ENCODE measurements at places on chromosomes 6 and 20.

- DNase-seq: no peak
These were observed 417.9 kb downstream of the CD109 start for GRCh38 chr6:74113901-74114300.

GRCh38 chr20:1816384-1817381, 78.5 kb upstream of the SIRPA start:
- no peak for DNase-seq

DNA sequence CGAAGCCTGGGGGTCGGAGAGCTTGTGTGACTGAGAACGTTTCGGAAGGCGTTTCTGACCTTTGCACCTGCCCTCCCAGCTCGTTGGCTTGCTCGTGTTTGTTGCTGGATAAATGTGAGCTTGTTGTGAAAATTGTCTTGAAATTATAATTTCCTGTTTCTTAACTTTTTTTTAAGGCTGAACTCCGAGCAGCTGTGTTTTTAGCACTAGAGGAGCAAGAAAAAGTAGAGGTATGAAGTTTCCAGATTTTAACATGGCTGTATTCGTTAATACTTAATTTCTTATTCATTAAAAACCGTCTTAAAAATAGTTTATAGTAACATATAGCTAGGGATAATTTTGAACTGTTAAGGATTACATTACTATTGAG, 672 bp downstream of the CEP43 start:
- DNase-seq: no peak

GRCh38 chr20:62694106-62694505, 14.5 kb upstream of the NTSR1 start:
- no peak for DNase-seq

DNA sequence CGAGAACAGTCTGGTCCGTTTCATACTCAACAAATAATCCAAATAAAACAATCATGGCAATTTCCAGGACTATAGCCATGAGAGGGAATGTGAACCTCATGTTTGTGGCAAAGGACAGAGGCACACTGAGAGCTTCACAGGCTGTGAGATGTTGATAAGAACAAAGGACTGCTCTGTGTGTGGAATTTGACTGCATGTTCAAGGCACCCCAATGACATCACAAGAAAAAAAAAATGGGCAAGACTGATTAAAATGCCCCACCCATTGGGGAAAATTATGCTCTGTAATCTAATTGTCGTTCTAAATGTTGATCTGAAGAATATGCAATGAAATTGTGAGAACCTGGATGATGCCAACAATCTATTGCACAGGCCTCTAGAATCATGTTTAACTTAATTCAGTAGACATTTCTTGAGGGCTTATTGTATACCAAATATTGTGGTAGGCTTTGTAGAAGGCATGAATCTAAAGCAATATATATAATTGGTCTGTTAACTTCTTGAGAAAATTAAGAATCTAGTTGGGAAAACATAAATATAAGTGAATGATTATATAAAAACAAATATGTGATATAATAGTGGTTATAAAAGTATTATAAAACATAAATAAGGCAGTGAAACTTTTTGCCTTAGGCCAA, at the start of gene RHAG:
TSS of gene RHAG (minus strand) at position 127 of the 637 bp plus-strand sequence. CDS start at position 100, 27 bp downstream.
- DNase-seq: no peak

DNA sequence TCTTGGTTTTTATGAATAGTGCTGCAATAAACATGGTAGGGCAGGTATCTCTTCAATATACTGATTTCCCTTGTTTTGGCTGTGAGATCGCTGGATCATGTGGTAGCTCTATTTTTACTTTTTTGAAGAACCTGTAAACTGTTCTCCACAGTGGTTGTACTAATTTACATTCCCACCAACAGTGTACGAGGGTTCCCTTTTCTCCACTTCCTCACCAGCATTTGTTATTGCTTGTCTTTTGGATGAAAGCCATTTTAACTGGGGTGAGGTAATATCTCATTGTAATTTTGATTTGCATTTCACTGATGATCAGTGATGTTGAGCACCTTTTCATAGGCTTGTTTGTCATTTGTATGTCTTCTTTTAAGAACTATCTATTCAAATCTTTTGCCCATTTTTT, 8.0 kb upstream of the ARG1 start:
- DNase-seq: no peak

DNA sequence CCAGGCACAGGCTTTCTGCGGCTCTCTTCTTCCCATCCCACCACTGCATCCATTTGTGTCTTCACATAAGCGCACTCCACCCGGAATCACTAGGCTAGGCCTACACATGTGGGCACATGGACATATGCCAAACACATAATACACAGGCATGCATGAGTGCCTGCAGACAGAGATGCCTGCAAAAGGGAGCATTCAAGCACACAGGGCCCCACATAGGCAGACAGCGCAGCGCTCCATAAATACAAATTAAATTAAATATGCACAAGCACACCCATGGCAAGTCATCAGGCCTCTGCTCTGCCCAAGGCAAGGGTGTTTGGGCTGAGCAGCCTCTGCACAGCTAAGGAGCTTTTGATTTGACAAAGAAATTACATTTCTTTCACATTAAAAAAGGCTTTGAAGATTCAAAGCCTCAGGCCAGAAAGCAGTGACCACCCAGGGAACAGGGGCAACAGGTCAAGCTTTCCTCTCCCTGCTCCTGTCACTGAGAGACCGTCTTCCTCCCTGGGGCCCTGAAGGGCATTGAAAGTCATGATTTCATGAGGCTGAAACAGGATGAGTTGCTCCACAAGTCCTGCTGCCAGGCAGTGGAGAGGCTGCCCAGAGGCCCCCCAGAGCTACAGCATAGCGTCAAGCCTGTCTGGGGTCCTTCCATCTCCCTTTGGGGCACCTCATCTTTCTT, 134.2 kb upstream of the LRFN2 start:
- DNase-seq: no peak

DNA sequence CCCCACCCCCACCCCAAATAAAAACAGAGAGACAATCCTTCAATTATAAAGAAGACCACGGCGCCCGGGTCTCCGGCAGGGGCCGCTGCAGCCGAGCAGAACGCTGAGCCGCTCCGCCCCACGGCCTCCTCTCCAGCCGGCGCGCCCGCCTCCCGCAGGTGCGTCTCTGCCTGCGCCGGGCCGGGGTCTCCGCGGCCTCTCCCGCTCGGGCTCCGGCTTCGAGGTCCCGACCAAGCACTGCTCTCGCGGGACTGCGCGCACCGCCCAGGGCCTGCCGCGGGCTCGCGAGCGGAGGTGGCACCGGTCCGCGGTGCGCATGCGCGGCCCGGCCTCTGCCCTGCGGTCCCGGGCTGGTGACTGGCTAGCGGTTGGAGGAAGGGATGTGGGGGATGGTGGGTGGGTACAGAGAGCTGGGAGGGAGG, 241 bp upstream of the SIRT5 start:
- DNase-seq: peak; percentile 91

- no peak for DNase-seq
These were observed 135.3 kb downstream of the CDH4 start for GRCh38 chr20:61387204-61387953.

- no peak for DNase-seq
These were observed 239.4 kb downstream of the DLL1 start for GRCh38 chr6:170051229-170052172.

DNA sequence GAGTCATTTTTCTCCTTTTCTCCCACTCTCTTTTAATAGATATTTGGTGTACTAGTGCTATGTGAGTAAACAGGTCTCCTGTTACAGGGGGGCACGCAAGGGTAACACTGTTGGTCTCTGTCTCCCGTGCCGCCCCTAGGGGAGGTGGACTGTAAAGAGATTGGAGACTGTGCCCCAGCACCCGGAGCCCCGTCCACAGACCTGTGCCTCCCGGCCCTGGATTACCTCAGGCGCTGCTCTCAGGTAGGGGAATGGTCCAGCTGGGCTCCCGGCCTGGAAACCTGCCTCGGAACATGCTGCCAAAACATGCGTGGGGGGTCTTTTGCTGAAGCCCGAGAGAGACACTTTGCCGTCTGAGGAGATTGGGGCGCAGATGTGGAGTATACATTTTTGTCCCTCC, 66.4 kb upstream of the SMIM28 start:
- DNase-seq: no peak

DNA sequence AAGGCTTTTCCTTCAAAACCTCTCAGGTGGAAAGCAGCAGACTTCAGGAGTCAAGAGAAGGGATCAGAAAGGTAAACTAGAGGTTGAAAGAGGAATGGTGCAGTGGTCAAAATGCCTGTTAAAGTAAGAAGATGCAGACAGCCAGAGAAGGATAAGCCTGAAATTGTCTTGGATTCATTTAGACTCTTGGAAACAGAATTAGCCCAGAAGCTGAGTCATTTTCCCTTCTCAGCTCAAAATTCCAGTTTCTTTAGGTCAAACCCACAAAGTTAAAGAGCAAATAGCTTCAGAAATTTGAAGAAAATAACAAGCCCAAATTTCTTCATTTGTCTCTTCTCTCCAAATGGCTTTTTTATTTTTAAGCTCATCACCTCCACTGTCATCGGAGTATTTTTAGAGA, 73.9 kb downstream of the DHX35 start:
- no peak for DNase-seq

GRCh38 chr6:41332842-41333736, 2.3 kb upstream of the NCR2 start:
- no peak for DNase-seq

- no peak for DNase-seq
These were observed 60.8 kb upstream of the CARMIL1 start for GRCh38 chr6:25218346-25218745.

- no peak for DNase-seq
These were observed 356.6 kb upstream of the RSPO3 start for GRCh38 chr6:126761854-126762253.

DNA sequence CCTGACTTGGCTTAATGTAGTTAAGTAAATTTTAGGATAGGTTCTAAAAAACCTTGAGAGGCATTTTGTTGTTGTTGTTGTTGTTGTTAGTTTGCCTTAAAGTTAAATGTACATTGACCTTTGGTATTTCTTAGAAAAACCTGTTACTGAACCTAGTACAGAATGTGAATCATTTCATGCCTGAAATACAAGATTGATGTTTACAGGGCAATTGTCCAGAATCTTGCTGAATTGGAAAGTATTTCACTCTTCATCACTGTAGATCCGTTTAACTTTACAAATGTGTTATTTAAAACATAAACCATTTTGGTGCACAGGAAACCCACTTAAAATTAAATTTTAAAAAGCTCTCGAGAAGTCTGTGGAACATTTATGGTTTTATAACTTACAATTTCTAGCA, 75.0 kb downstream of the CEP57L1 start:
- no peak for DNase-seq

DNA sequence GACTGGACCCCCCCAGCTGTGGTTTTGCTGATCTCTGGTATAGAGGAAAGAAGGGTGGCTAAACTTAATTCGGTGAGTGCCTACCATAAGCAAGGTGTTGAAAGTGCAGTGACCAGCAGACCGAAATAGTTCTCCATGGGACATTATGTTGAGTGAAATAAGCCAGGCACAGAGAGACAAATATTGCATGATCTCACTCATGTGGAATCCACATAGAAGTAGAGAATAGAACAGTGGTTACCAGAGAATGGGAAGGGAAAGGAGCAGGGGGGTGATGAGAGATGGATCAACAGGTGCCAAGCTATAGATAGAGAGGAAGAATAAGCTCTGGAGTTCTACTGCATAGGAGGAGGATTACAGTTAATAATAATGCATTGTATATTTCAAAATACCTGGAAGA, 9.7 kb upstream of the GCNT2 start:
- DNase-seq: no peak

- peak; percentile 7 for DNase-seq
These were observed 46.8 kb downstream of the CD24 start for GRCh38 chr6:106927531-106928398.

GRCh38 chr6:39617520-39617919, 107.7 kb downstream of the KIF6 start:
- no peak for DNase-seq

GRCh38 chr6:5083307-5083583, 1.9 kb upstream of the PPP1R3G start:
- DNase-seq: no peak

- no peak for DNase-seq
These were observed 683.4 kb downstream of the RNF144B start for GRCh38 chr6:19070520-19070919.

GRCh38 chr6:10412461-10413261, 2.2 kb downstream of the TFAP2A start:
- no peak for DNase-seq

DNA sequence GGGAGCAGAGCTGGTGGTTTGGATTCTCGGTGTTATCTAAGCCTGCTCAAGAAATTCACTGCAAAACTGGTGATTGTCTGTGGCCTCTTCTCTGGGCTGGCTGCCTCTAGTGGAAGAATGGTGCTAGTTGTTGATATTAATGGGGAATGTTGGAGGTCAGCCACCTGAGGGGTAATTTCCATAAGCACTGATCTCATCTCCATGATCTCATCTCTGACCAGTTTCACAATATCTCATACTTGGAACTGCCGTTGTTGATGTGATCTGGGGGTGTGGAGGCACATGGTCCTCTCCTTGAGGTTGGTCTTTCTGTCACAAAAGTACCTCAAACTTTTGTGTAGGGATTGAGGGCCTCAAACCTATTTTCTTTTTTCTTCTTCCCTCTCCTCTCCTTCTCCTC, 102.6 kb downstream of the CD109 start:
- DNase-seq: no peak

DNA sequence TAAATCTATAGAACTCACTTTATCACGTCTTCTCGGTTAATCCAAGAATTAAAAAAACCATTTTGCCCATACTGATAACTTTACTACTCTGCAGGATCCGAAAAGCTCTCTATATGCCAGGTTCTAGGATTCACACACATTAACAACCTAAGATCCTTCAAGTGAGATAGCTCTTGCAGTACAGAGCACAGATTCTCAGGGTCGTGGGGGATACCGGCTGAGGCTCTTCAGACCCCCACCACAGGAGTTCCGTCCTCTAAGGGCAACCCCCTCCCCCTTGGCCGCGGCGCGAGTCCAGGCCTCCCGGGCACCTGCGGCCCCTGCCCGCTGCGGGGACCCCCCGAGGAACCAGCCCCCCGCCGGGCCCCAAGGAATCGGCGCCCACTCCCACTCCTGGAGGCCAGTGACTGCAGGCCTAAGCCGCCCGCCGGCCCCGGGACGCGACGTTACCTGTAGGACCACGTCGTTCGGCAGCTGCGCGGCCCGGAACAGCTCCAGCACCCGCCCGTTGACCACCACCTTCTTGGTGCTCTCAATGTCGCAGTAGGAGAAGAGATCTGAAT, 892 bp downstream of the REPS1 start:
- DNase-seq: no peak

- no peak for DNase-seq
These were observed 45.7 kb downstream of the NKAIN2 start for GRCh38 chr6:123849406-123849805.

DNA sequence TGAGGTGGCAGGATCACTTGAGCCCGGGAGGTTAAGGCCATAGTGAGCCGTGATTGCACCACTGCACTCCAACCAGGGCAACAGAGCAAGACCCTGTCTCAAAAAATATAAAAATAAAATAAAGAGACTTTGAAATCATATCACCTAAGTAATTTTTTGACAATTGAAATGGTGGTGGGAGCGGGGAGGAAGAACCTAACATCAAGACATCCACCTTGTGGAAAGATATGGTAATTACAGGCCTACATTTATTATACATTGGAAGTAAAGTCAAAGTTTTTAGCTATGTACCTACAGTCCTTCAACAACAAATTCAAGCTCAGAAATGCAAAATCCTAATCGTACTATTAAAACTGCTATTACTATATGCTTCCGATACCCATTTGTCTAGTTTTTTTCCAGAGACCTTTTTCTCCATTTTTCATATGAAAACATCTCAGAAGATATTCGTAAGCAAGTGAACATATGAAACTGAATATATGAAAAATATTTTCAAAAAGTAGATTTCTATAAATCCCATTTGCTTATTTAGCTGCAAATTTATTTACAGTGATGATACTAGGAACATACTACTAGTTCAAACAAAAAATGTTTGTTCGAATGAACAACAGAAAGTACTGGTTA, 83.3 kb downstream of the SYCP2 start:
- no peak for DNase-seq
